ENCODE measurements at places on chromosomes 13 and 19.

DNA sequence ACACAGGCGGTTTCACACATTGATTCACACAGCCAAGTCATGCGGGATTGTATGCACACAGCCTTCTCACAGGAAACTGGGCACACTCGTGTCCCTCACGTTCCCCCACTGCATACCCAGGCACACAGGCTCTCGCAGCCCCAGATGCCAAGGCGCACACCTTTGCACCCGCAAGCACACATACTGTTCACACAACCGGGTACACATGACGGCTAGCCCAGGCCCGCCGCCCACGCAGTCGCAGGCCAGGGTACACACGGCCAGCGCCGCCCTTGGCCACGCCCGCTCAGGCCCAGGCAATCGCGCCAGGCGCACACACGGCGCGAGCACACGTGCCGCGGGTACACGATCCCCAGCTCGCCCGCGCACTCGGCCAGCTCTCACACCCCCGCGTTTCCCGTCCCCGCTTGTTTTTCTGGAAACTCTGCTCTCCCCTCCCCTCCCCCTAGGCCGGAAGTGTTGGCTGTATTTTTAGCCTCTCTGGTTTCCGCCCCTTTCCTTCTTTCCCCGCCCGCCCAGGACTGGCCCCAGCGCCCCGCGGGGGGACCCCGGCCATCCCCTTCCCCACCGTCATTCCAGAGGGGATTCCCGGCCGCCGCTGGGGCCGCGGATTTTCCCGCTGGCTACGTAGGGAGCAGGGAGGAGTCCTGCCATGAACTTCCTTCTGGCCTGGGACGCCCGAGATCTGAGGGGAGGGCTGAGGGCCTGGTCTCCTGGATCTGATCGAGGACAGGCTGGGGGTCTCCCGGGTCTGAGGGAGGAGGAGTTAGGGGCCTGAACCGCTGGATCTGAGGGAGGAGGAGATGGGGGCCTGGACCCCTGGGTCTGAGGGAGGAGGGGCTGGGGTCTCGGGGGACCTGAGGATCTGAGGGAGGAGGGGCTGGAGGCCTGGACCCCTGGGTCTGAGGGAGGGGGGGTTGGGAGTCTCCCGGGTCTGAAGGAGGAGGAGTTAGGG is 4.0 kb upstream of the ZFP36 start:
- DNase-seq = peak; percentile 82

GRCh38 chr19:48330012-48330681 is 4.8 kb downstream of the EMP3 start:
- peak; percentile 83 for DNase-seq

DNA sequence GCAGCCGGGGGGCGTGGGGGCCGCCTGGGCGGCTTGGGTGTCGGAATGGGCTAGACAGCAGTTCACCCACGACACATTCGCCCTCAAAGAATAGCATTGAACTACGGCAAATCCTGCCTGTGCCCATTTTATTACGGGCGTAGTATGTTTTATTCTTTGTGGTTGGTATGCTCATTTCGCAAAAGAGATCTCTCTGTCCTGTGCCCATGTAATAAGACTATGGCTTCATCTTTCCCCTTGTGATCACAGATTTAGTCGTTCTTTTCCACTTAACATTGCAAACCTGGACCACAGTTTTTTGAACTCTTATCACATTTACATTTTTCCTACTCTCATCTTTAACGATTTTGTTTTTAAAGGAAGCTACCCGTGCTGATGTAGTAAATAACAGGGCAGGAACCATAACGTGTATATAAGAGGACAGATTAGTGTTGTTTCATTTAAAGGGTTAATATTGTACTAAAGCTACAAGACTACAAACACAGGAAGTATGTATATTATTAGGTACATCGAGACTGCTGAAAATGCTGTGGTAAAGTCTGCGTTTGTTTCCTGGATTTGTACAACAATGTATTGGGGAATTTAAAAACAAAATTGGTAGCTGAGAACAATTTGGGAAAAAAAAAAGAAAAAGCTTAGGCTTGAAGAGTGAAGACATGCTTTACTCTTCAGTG is 3.2 kb upstream of the MYCBP2 start:
- no peak for DNase-seq

DNA sequence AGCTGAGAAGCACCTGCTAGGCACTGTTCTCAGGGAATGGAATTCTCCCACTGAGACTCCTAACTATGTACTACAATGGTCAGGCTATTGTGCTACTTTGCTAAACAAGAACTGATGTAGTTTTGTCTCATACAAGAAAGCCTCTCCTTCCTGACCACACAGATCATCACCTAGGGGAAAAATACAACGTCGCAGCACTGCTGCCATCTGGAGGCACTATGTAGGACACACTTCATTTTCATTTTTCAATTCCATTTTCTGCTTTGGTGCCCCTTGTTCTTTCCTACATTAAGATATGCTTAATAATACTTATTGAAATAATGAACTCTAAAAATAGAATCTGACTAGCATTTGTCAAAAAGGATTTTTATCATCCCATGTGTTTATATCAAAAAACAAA is 21.1 kb downstream of the PROSER1 start:
- peak; percentile 38 for DNase-seq

GRCh38 chr19:19165396-19165795 is 4.7 kb downstream of the MEF2B start:
- DNase-seq = no peak

DNA sequence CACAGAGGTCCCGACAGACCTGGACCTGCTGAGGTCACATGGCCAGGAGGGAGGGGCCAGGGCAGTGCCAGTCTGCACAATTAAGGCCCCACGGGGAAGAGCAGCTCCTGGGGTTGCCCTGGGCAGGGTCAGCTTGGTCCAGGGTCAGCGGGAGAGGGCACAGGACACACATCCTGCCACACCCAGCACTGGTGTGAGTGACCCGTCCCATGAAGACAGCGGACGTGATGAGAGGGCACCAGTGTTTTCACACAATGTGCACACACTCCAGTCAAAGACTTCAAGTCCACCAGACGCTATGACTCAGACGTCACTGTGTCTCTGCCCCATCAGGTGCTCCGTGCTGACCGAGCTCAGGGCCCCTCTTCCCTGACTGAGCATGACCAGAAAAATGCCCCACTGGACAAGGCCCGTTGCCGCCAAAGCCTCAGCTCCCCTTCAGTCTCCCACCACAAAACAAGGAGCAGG is 4.2 kb downstream of the TMEM259 start:
- DNase-seq = no peak

GRCh38 chr19:49432141-49433073 is 7.2 kb downstream of the GFY start:
- DNase-seq = no peak

All from T-helper 1 cell (primary cell).